ENCODE measurements at places on chromosomes 7 and 10.
A peak's percentile ranks its signal among the peaks of the same experiment; 100 is the strongest.

- DNase-seq: no peak
Measured at GRCh38 chr10:16646181-16647059, 124.7 kb upstream of the C1QL3 start.

- no peak for DNase-seq
Measured at GRCh38 chr10:4809156-4809555, 16.9 kb upstream of the AKR1E2 start.

DNA sequence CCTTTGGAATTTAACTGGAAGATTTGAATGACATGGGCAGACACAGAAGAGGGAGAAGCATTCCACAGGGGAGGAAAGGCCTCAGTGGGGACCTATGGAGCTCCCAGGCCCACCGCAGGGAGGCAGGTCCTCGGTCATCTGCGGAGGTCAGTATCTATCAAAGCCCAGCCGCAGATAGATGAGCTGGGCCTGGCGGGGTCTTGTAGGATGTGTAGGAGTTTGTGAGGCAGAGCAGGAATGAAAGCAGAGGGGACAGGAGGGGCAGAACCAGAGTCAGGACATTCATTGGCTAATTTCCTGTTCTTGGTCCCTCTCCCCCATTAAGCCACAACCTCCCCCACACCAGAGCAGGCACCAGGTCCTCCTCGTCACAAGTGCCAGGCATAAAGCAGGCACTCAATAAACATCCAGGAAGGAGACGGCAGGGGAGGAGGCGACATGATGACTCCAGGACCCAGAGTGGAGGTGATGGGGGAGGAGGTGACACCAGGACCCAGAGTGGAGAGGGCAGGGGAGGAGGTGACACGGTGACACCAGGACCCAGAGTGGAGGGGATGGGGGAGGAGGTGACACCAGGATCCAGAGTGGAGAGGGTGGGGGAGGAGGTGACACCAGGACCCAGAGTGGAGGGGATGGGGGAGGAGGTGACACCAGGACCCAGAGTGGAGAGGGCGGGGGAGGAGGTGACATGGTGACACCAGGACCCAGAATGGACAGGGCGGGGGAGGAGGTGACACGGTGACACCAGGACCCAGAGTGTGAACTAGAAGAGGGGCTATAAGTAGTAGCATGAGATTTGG lies 83.7 kb upstream of the PDGFA start:
- peak; percentile 38 for DNase-seq

- DNase-seq: peak; percentile 37
Measured at GRCh38 chr7:151086802-151087244, 548 bp downstream of the AGAP3 start.

DNA sequence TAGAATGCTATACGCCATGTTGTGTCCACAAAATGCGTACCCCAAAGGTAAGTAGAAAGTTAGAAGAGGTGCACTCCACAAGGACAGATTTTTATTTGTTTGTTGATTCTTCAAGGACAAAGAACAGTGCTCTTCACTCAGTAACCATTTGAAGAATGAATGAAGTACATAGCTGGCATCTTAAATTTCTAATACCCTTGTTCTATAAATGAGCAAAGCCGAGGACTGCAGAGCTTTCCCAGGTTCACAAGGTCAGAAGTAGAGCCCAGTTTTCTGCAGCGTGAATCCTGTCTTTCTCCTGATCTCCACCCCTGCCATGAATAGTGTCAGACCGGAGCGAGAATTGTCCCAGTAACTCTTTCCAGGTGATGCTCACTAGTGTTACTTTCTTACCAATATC lies 9.5 kb downstream of the HECW1 start:
- DNase-seq: no peak

GRCh38 chr10:109906316-109906715 lies 17.0 kb downstream of the XPNPEP1 start:
- DNase-seq: no peak

- no peak for DNase-seq
Measured at GRCh38 chr10:69437321-69438259, 13.7 kb upstream of the TSPAN15 start.

DNA sequence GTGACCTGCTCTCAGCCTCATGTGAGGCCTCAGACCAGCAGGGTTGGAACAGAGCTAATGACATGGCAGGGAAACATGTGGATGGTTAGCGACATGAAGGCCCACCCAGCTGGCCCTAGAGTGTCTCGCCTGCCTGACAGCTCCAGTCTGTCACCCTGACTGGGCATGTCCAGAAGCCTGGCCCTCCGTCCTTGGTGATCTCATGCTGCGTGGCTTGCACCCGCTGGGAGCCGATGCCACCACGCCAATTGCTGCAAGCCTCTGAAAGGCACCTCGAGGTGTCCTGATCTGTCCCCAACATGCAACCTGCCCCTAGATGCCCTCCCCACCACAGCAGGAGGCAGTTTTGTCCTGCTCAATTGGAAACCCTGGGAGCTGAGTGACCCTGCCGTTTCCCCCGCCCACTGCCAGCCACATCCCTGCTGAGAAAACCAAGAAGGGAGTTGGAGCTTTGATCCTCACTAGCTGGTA lies 27.8 kb upstream of the RET start:
- DNase-seq: no peak

All from CD8-positive, alpha-beta memory T cell (primary cell).